Frontal cortex (tissue), 4 donors: ENCODE measurements at places on chromosomes 16 and 17.

DNA sequence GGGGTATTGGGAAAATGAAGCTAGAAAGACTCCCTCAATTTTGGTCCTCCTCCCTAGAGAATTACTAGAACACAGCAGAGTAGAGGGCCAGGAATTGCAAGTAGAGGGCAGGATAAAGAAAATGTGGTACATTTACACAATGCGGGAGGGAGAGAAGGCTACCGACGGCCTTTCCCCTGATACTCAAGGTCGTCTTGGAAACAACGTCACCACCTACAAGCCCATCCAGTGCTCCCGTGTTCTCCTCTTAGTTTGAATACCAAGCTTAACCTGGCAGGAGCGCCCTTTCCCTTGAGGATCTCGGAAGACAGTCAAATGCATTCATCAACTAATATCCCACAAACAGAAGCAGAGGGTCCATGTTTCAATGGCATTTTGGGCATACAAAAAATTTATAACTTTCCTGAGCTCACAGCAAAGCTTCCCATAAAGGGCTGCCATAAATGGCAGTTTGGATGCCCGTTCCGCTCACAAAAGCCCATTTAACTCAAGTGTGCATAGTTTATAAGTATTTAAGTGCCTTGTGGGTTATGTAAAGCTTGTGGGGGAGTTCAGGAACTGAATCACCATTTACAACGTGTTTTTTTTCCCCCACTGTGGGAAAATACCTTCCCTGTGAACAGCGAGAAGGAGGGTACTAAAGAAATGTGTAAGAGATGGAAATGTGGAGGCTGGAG, 414.6 kb downstream of the SLC39A11 start:
- DNase-seq = no peak

DNA sequence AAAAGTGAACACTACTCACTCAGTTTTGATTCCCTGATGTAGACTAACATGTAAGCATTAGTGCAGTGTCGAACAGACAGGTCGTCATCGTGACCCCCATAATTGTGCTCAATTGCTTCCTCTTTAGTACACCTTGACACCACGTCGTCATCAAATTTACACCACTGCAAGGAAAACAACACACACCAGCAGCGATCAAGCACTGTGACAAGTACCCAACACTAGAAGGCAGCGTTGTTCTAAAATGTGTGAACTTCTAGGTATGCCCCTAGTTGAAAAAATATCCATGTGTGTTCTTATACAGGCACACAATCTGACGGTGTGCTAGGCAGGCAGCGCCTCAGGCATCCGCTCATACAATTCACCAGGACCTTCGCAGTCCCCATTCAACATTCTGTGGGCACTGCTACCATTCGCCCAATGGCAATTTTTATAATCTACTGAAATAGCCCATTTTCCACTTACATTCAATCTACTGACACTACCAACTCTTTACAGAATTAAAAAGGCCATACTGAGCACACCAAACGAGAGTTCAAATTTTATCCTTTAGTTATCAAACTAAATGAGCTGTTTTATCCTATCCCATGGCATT, 23.1 kb downstream of the LITAFD start:
- DNase-seq = no peak

- no peak for DNase-seq
Observed at GRCh38 chr17:41687828-41688640, 651 bp upstream of the EIF1 start.

GRCh38 chr16:86529160-86529559, 18.8 kb downstream of the FOXF1 start:
- no peak for DNase-seq

- DNase-seq = no peak
Observed at GRCh38 chr17:43563600-43564594, 17.8 kb upstream of the ETV4 start.

- no peak for DNase-seq
Observed at GRCh38 chr17:81294512-81295030, 536 bp downstream of the SLC38A10 start.

- no peak for DNase-seq
Observed at GRCh38 chr17:37273409-37274051, 102.3 kb upstream of the C17orf78 start.

DNA sequence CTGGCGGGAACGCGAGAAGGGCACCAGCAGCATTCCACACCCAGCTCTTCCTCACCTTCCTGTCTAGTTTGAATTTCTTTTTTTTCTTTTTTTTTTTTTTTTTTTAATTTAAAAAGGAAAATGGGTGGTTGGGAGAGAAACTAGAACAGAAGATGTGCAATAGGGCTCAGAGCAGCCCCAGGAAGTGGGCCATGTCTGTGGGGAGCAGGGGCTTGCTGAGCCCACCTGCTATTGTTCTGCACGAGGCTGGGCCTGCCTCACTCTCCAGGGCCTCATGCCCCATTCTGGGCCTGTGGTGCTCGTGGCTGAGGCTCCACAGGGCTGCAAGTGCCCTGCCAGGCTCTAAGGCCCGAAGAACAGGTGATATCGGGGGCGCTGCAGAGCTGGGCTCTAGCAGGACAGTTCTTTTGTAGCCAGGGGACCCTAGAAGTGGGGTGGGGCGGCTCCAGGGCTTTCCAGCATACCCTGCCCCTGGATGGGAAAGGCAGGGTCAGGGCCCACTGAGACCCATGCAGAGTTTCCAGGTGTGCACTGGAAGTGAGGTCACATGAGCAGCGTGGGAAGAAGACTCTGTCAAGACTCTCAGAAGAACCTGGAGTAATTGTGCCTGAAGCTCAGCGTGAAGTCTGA, 12.4 kb downstream of the MRPL27 start:
- no peak for DNase-seq

GRCh38 chr17:9529033-9529700, 46.5 kb downstream of the STX8 start:
- DNase-seq = no peak

- peak; percentile 43 for DNase-seq
Observed at GRCh38 chr16:11781773-11782172, 15.3 kb downstream of the ZC3H7A start.

- no peak for DNase-seq
Observed at GRCh38 chr16:87581857-87582215, 20.5 kb upstream of the JPH3 start.

- DNase-seq = no peak
Observed at GRCh38 chr16:31130899-31131298, 4.6 kb downstream of the PRSS8 start.

DNA sequence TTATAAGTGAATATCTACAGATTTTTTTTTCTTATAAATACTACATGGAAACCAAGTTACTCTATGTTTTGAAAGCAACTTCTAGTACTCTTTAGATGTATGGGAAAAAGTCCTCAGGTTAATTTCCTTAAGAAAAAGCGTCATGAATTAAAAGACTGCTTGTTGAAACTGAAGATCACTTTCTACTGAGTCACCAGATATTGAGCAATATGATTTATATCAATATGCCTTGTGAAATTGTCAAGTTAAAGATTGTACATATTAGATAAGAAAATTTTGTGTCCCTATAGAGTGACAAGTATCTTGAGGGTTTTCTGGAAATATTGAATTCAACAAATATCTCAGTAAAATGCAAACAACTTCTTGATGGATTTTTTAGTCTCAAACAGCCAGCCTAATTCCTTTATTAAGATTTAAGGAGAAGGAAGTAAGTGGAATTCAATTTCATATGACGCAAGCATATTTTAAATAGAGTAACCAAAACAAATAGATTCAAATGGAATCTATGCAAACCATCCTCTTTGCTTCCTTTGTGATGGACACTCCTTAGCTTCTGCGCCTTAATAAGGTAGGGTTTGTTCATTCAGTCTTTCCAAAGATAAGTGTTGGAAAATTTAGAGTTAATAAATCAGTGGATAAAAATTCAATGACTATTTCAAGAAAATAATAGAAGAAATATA, 16.6 kb downstream of the KRT12 start:
- DNase-seq = no peak

DNA sequence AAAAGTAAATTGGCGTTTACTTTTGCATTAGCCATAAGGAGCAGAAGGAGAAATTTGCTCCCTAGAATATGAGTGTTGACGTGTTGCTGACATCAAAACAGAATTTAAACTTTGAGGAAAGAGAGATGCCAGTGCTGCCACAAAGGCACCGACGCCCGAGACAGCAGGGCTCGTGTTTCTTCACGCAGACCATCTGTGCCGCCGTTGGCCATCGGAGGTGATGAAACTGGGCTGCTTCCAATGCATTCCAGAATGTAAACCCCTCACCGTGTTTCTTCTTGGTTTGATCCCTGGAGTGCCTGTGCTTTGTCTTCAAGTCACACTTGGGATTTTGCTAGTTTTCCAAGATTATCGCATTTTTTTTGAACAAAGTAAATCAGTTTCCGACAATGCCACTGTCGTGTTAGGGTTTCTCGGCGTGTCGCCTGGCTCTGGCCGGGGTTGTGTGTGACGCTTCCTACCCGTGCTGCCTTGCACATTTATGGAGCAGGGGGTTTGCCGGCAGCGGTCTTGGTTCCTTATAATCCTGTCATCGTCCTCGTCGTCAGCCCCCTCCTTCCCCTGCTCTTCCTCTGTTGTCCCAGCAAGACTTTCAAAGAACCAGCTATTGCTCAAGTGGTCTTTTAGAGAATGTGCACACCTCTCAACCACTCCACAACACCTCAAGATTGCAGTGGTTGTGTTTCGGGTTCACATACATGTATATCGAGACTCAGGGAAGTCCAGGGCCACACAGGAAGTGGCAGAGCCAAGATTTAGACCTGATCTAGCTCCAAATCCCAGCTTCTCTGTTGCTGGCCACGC, 103.9 kb downstream of the METRNL start:
- DNase-seq = no peak

DNA sequence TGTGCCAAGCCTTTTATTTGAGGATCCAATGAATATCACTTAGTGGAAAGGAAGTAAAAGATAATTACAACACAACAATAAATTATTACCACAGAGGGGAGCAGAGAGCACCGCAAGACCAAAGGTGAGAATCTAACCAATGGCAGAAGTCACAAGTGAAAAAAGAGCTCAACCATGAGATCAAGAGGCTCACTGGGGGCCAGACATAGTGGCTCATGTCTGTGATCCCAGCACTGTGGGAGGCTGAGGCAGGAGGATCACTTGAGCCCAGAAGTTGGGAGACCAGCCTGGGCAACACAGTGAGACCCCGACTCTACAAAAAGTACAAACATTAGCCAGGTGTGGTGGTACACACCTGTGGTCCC, 17.7 kb downstream of the ANKRD11 start:
- DNase-seq = no peak

DNA sequence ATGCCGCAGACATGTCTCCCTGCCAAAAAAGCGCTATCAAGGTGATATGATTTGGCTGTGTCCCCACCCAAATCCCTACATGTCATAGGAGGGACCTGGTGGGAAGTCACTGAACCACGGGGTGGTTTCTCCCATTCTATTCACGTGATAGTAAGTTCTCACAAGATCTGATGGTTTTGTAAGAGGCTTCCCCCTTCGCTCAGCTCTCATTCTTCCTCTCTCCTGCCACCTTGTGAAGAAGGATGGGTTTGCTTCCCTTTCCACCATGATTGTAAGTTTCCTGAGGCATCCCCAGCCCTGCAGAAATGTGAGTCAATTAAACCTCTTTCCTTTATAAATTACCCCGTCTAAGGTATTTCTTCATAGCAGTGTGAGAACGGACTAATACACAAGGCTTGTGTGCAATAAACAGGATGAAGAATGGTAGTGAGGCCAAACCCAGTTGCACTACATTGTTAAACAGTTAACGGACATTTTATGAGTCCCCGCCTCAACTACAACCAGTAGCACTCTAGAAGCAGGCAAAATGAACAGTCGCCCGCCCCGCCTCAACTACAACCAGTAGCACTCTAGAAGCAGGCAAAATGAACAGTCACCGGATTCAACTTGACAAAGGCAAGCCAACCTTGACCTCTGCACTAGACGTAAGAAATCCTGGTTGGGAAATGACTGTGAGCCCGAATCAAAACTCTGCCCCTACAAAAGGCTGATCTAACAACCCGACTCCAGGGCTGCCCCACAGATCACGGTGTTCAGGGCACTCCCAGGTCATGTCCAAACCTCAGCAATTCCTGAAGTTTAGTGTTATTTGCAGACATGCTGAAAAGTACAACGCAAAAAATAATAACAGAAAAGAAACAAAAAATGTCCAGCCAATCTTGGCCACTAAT, 26.3 kb downstream of the VPS53 start:
- no peak for DNase-seq

DNA sequence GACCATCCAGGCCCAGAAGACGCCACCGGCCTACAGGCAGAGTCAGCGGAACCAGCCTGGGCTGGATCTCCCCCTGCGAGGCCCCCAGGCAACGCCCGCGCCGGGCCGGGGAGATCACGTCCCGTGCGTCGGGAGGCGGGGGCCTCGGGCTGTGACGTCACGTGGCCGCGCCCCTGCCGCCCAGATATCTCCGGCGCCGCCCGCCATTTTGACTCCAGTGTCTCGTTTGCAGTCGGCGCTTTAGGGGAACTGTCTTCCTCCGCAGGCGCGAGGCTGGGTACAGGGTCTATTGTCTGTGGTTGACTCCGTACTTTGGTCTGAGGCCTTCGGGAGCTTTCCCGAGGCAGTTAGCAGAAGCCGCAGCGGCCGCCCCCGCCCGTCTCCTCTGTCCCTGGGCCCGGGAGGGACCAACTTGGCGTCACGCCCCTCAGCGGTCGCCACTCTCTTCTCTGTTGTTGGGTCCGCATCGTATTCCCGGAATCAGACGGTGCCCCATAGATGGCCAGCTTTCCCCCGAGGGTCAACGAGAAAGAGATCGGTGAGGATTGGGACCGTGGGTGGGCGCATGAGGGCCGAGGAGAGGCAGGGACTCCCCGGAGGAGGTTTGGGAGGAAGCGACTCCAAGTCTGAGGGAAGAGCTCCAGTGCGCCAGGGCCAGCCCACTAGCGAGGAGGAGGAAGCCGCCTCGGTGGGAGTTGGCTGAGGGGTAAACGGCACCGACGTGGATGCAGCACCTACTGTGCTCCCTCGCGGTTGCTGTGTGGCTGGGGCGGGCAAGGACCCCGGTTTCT, at the start of gene WSB1:
Gene WSB1, plus strand, starts transcription at position 217 of the 791 bp plus-strand sequence. Its CDS starts 282 bp downstream, at position 499.
- DNase-seq = peak; percentile 87

GRCh38 chr17:82051776-82052637, at the start of the genes GPS1 and RFNG:
GPS1 (plus strand) TSS chr17:82051898; CDS start chr17:82051932, 34 bp downstream.
RFNG (minus strand) TSS chr17:82051811; CDS start chr17:82051766, 45 bp downstream.
- peak; percentile 98 for DNase-seq

DNA sequence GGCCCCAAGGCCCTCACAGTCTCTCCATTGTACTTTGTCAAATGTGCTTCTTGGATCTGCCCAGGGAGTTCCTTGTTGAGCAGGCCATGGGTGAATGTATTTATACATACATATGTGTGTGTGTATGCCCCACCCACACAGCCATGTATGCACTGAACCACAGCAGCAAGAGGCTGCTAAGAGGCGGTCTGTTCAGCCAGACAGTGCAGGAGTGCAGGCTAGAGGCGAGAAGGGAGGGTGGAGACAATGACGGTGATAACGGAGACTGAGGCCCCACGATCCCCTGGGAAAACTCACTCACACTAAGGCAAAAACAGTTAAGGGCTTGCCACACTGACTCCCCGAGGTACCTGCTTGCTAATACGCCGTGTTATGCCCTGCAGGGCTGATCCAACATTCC, 151.0 kb upstream of the CDC42EP4 start:
- DNase-seq = no peak

GRCh38 chr17:49677134-49677932, 564 bp downstream of the SPOP start:
- DNase-seq = peak; percentile 87

DNA sequence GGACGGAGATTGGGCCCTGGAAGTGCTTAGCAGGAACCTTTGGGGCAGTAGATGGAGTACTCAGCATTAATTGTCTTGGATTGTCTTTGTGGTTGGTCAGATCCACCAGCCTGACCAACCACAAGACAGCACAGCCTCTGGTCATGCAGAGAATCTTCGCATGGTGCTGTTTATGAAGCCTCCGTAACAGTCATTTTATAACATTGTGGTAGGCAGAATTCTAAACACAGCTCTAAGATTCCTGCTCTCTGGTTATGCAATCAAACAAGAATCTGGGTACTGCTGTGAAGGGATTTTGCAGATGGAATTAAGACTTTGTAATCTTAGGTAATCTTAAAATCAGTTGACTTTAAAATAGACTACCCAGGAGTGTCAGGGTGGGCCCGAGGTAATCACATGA, 312.2 kb upstream of the GOT2 start:
- no peak for DNase-seq
